ENCODE measurements at places on chromosomes 3 and 15.

- DNase-seq = no peak
Observed at GRCh38 chr15:67854358-67854757, 14.5 kb upstream of the RNU6-1 start.

DNA sequence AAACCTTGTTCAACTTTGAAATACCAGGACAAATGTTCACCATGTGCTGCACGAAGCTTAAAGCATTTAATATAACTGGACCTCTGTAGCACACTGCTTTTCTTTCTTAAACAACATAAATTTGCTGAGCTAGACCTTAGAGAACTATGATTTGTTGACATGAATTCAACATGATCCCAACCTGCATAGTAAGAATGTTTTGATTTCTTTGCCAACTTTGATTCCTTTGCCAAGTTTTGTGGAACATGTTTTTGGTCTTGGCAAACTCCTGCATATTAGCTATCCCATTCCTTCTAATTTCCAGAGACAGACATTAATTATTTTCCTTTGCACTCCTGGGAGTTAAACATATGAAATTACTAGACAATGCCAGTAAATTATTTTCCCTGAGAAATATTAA is 197.2 kb upstream of the RBMS3 start:
- DNase-seq = no peak

DNA sequence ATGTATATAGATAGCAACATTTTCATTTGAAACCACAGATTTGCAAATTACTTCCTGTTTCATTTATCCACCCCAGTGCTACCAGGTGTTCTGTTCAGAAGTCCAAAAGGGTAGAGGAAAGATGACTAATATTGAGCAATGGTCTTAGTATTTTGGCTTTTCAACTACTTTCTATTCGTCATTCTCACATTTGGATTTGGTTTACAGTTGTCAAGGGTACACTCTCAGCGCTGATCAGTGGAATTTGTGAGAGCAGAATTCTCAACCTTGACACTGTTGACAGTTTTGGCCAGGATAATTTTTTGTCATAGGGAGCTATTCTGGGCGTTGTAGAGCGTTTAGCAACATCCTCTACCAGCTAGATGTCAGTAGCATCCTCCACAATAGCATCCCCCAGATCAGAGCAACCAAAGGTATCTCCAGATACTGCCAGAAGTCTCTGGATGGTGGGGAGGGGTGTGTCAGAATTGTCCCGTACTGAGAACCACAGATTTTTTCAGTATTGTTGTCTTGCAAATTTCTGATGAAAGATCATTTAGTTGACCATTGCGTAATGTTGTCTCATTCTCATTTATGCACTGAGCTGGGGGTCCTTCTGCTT is 4.2 kb downstream of the HMCES start:
- no peak for DNase-seq

DNA sequence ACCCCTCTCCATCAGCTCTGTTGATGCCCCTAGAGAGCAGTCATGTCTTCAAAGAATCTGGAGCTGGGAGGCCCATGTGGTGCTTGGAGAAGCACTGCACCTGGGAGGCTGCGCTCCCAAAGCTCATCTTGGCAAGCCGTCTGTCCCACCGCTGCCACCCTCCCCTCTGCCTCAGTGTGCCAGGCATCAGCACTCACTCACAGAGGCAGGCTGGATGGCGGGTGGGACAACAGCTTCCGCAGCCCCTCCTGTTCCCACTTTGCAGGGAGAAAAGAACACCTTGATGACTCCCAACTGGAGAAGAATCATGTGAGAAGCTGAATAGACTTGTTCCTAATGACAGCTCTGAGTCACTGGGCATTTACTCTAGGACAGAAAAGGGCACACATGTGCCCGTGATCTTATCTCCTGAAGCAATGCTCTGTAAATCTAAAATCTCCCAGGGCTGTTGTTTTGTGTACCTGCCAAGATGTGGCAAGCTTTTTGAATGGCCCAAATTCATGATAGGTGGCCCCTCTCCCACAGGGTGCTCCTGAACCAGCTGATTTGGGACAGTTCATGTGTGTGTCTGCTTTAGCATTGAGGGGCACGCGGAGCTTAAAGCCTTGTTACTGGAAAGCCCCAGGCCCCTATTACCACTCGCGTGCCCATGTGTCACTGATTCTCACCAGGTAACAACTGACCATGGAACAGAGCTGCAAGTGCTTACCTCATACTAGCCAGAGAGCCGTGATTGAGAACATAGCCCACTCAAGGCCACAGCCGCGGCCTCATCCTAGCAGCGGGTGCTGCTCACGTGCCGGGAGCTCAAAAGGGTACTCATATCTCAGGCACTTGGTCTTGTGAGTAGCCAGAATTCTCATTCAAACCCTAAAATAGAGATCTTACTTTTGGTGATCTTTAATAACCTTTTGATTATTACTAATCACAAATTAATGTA is 104.4 kb downstream of the DNAJB8 start:
- no peak for DNase-seq

DNA sequence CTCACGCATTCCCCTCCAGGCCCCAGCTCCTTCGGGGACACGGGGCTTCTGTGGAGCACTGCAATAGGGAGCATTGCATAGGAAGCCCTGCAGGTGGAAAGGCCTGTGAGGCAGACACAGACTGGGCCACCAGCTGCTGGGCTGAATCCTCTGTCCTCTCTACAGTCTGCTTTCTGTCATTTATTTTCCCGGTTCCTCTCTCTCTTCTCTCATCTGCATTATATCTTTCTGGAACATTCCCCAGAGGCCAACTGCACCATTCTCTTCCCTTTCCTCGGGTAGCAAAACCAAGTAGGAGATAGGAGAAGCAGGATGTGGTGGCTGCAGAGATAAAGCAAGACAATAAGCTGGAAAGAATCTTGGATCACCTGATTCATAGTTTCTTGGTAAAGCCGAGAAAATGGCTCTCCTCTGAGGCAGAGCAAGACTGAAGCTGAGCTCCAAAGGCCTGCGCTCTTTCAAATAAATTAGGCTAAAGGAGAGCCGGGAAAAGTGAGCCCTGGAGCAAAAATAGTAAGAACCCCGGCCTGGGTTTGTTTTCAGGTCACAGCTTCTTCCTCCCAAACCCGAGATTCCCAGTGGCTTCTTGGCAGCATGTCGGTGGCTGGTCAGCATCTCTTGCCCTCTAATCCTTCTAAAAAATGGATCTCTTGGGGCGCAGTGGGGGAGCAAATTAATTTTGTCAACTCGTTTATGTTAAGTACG is 5.3 kb downstream of the TM4SF4 start:
- DNase-seq = no peak

DNA sequence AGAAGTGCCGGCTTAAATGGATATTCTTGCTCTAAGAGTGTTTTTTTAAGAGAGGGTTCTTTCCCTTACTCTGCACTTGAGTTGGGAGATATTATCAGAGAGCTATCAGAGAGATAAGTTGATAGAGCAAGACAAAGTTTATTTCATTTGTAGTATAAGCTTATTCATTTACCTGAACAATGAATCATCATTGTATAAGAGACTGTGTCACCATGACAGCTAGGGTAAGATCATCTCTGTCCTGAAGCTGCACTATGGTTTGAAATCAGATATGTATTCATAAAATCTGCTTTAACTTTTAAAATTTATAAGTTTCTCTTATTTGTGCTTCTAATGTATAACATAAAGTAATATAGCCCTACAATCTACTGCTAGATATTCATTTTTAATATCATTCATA is 128.1 kb upstream of the ARL6 start:
- DNase-seq = no peak

DNA sequence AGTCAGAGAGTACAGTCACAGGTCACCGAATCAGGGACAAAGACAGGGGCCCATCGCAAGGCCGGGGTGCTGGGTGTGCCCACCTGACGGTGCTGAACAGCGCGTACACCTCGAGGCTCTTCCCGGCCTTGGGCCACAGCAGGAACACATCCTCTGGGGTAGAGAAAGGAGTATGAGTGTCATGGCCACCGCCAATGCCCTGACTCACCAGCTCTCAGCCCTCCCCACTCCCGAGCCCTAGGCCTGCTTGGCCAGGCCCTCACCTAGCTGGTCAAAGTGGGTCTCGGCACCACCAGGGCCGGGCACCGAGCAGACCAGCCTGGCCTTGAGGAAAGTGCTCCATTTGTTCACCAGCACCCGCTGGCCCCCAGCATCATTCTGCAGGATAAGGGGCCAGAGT is 4.2 kb downstream of the SEMA3G start:
- DNase-seq = no peak

GRCh38 chr3:109224333-109224732 is 87.8 kb downstream of the C3orf85 start:
- DNase-seq = no peak

DNA sequence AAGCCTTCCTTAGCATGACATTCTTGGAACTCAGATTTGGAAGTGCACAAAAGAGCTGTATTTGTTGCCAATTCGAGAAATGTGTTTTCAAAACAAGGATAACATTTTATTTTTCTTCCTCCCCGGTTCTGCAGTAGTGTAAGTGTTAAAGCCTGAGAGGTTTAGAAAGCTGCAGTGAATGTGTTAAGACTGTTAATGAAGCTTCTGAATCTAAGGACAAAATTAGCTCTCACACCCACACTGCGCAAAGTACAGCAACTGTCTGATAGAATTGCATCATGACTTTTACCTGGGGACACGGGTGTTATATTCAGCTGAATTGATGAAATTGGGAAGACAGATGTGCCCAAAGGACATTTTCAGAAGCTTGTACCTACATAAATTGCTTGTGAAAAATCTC is 344.4 kb downstream of the CADM2 start:
- no peak for DNase-seq

GRCh38 chr3:103127098-103127630 is 692.3 kb downstream of the ZPLD1 start:
- DNase-seq = no peak

DNA sequence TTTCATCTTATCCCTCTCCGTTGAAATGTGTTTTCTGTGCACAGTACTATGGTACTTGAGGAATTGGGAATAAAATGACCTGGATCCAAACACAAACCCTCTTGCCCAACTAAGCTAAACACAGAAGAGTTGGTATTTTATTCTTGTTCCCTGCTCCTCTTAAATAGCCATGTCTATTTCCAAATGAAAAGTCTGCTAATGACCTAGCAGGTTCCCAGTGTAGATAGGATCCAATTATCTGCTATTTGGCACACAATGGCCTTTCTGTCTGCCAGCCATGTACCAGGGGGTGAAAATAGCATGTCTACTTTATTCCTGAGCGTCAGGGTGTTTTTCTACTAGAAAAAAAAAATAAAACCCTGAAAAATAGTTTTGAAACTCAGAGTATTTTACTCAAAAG is 657.0 kb upstream of the NAALADL2 start:
- DNase-seq = no peak

DNA sequence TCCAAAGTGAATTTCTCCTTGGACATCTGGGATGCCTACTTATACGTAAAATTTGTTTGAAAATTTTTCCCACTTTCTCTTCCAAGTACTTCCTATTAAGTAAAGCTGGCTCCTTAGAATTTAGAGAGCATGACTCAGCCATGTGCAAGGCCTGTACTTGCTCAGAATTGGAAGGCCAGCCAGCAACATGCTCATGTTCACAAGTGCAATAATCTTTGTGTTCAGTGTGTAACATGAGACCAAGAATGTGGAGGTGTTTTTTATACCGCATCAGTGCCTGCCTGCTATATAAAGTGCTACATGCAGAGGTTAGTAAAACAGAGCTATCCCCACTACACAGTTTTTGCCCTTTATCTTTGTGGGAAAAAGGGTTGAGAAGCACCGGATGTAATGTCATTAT is 151.9 kb upstream of the FEZF2 start:
- no peak for DNase-seq

DNA sequence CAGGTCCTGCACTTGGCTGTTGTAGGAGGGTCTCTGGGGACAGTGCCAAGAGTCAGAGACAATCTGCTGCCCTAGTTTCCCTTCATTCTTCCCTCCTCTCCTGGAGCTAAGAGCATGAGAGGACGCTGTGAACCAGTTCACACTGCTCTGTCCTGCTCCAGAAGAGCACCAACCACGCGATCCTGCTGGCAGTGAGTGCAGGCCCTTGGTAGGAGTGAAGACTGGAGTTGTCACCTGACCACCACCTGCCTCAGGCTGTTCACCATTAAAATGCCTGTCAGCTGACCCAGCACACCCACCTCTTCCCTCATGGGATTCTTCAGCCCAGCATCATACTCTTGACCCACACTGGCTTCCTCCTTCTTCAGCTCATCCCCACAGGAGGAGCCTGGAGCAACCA is 2.9 kb downstream of the TM6SF1 start:
- no peak for DNase-seq

DNA sequence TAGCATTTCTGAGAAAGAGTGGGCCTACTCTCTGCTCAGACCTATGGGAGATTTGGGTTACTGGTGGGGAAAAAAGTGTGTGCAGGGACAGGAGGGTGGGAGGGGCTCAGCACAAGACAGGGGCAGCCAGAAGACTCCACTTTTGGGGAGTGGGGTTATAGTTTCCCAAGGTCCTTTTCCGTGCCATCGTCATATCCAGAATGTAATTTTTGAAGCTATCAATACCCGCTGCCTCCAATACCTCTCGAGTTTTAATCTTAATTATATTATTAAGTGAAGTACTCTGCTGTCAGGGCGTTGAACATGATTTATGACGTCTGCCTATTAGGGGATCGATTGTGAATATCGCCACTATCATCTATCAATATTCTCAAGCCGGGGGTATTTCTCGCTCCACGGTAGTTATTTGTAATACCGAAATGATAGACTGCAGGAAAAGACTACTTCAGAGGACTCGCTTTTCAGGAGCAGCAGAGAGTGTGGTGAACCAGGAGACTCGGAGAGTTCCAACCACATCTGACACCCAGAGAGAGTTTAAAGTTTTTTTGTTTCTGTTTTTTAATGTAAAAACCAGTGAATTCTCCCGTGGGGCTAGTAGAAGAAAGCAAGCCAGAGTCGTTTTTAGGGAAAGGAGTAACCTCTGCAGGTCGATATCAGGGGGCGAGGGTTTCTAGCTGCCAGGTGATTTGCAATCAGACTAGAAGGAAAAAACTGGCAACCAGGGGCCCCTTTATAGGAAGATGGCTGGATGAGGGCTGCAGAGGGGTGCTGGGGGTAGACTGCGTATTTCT is 20.6 kb downstream of the NR2F2 start:
- no peak for DNase-seq

GRCh38 chr15:58203537-58203936 is 65.4 kb downstream of the AQP9 start:
- DNase-seq = no peak

GRCh38 chr3:141646760-141647561 is 91.1 kb upstream of the RNF7 start:
- DNase-seq = no peak

- DNase-seq = no peak
Observed at GRCh38 chr3:71509066-71509465, 74.5 kb downstream of the FOXP1 start.

DNA sequence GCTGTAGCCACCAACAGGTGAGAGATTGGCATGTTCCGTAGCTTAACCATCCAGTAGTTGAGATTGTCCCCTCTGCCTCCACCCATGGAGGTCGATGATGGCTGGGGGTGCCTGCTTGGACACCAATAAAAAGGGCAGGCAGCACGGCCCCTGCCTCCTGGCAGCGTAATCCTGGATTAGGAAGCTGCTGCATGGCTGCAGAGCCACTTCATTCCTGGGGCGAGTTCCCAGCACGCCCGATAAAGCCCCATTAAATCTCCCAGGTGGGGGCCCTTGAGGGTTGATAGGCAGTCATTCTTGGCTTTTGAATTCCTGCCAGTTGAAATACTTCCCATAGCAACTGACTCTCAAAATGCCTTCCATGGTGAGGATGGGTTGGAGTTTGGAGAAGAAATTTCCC is 67.8 kb downstream of the PLXNA1 start:
- no peak for DNase-seq

All from stimulated activated CD4-positive, alpha-beta T cell treated with anti-CD3 and anti-CD28 coated beads, Interleukin-1b, Interleukin-23, amount 100 ng/mL, for 1 hour (primary cell).